EH (cell line): ENCODE measurements at places on chromosomes 7 and 10.
A peak's percentile ranks its signal among the peaks of the same experiment; 100 is the strongest.

DNA sequence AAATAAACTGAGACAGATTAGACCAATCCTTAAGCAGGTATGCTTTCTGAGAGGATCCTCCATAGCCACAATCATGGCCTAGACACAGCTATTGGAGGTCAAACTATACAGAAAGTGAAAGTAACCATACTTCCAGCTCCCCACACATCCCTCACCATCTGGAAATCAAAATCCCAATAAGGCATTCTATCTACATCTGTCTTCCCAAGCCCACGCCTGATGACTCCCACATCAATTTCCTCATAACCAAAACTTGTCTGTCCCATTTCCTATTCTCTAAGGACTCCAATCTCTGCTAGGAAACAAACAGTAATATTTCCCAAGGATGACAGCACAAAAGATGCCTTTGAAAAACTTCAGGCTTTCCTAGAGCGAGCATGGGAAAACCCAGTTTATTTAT lies 247.3 kb upstream of the HPS1 start:
- peak; percentile 3 for DNase-seq

- no peak for DNase-seq
Measured at GRCh38 chr7:112580717-112581435, 100.1 kb downstream of the LSMEM1 start.

- peak; percentile 75 for DNase-seq
Measured at GRCh38 chr7:517774-518629, 1.6 kb downstream of the PDGFA start.

GRCh38 chr7:76047305-76047810 lies 442 bp downstream of the STYXL1 start:
- DNase-seq = peak; percentile 26

DNA sequence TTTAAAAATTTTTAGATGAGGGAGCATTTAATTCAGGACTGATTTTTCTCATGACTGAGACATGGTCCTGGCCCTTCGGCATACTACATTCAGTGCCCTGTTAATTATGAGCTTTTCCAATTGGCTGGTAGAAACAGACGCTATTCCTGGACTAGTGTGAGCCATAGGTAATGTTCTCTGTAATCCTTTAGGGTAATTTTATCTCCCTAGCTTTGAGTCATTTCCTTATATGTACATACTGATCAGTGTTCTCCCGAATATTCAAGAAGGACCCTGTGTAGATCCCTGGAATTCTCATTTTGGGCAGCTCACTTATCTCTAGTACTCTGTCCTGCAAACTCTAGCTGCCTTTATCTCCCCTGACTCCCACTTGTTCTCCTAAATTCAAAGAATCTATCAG lies 92.6 kb upstream of the NPY start:
- no peak for DNase-seq

- DNase-seq = no peak
Measured at GRCh38 chr10:89413398-89413912, 913 bp upstream of the IFIT5 start.

DNA sequence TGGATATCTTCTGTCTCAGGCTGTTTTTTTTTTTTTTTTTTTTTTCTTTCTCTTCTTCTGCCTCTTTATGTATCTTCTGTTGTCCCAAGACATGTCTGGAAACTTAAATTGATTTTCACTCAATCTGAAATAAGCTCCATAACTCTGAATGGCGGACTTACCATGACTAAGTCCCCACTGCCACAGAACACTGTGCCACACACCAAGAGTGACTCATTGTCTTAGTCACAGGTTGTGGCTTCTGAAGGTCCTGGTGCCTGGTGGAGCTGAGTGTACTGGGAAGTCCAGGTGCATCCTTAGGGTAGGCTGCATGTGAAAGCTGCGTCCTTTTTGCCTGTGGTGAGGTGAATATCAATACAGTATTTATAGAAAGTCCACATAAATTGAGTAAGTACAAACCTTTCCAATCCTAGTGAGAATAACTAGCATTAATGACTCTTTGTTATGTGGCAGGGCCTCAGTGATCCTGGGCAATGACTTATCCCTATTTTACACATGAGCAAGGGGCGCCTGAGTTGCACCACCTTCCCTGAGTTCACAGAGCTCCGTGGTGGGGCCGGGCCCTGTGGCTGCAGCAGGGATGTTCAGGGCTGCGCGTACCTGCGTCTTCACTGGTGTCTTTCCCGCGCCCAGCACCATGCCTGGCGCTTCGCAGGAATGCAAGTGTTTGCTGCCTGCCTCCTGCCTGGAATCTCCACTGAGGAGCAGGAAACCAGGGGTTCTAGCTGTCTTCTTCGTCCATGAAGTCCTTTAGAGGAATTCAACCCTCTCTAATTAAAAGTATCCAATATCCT lies 4.3 kb downstream of the PFKP start:
- peak; percentile 80 for DNase-seq

- peak; percentile 54 for DNase-seq
Measured at GRCh38 chr10:104076743-104077160, 8.9 kb downstream of the COL17A1 start.

- peak; percentile 10 for DNase-seq
Measured at GRCh38 chr7:42692621-42693020, 219.2 kb downstream of the C7orf25 start.

DNA sequence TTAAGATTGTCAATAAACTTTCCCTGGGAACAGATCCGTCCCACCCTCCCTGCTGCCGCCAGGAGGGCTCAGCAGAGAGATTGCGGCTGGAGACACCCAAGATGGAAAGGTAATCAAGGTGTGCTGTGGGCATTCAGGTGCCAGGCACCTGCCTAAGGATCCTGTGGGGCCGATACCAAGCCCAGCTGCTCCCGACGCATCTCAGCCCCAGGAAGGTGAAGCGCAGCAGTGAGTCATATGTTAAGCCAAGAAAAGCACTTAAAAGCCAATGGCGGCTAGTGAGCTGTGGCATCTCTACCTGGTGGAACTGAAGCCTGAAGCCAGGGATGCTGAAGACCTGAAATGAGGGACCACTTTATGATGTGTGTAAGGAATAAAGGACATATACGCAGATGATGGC lies 6.1 kb downstream of the WDR86 start:
- DNase-seq = no peak

DNA sequence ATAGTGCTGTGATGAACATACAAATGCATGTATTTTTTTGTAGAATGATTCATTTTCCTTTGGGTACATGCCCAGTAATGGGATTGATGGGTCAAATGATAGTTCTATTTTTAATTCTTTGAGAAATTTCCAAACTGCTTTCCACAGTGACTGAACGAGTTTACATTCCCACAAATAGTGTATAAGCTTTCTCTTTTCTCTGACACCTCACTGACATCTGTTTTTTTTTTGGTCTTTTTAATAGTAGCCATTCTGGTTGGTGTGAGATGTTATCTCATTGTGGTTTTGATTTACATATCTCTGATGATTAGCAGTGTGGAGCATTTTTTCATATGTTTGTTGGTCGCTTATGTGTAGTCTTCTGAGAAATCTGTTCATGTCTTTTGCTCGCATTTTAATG lies 195.0 kb upstream of the AGK start:
- peak; percentile 60 for DNase-seq

DNA sequence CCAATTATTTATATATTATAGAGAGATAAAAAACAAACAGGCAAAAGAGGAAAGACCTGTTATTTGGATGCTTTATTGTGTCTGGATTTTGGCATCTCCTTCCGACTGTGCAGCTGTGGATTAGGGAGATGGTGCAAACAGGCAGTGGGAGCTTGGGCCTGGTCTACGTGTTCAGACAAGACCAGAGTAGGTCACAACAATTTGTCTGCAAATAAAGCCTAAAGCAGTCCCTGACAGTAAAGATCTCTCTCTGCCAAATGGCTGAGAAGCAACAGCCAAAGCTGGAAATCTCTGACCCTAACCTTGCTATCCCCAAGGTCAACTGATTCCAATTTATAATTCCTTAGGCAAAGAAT lies 82.0 kb downstream of the ABLIM1 start:
- no peak for DNase-seq

GRCh38 chr7:141320287-141320686 lies 230.9 kb upstream of the AGK start:
- DNase-seq = no peak

DNA sequence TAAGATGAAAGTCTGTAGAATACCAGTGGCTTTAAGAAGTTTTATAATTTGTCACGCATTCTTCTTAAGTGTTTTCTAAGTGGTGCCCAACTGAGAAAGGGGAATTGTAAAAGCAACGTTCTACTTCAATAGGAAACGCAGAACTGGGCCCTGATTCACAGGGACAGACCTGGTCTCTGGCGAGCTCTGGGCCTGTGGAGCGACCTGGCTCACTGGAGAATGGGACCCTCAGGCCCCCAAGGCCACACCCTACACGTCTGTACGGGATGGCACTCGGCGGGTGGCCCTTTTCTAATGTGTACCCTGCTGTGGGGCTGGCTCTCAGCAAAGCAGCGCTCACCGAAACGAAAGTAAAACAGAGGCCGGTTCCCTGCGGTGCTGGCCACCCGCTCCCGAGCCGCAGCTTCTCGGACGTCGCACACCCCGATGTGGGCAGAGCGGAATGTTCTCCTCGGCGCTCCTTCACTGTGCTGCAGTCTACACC lies 205.0 kb downstream of the DIP2C start:
- peak; percentile 53 for DNase-seq

DNA sequence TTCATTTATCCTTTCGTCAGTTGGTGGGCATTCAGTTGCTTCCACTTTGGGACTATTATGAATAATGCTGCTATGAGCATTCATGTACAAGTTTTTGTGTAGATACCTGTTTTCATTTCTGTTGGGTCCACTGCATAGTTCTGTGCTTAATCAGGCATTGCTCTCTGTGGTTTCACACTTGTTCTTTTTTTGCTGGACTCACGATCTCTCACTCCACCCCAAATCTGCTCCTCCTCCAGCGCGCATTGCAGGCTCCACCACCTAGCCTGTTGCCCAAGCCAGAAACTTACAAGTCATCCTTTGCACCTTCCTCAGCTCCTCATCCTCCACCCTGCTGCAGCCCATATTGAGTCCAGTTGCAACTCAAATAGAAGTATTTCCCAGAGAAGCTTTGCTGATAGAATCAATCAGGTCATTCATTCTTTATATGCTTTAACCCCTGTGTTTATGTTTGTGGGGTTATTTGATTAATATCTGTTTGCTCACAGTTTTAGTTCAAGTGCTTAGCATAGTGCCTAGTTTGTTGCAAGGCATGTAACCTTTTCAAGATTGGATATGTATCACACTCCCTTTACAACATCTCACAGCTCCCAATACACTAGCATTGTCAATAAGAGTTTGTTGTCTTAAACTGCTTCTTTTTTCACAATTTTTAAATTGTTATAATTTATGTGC lies 16.6 kb upstream of the AFAP1L2 start:
- no peak for DNase-seq

- DNase-seq = peak; percentile 64
Measured at GRCh38 chr7:134903073-134903790, 83.1 kb upstream of the AGBL3 start.

GRCh38 chr7:69130396-69130795 lies 467.9 kb upstream of the AUTS2 start:
- DNase-seq = no peak

GRCh38 chr10:116211682-116212081 lies 61.3 kb downstream of the GFRA1 start:
- DNase-seq = peak; percentile 91

DNA sequence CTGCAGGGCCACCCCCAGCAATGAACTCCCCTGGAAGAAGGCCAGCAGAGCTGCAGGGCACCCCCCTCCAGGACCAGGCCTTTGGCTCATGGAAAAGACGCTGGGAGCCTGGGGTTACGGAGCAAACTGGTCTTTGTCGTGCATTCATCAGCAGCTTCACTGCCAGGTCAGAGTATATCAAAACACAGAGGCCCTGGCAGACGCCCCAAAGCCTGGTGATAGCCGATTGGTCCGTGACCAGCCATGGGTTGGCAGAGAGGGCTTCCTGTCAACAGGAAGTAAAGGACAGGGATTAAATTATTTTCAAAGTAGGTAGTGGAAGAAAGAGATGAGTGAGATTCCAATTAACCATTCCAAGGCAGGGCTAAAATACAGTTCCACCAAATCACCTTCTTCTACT lies 9.0 kb downstream of the PRKAG2 start:
- no peak for DNase-seq

DNA sequence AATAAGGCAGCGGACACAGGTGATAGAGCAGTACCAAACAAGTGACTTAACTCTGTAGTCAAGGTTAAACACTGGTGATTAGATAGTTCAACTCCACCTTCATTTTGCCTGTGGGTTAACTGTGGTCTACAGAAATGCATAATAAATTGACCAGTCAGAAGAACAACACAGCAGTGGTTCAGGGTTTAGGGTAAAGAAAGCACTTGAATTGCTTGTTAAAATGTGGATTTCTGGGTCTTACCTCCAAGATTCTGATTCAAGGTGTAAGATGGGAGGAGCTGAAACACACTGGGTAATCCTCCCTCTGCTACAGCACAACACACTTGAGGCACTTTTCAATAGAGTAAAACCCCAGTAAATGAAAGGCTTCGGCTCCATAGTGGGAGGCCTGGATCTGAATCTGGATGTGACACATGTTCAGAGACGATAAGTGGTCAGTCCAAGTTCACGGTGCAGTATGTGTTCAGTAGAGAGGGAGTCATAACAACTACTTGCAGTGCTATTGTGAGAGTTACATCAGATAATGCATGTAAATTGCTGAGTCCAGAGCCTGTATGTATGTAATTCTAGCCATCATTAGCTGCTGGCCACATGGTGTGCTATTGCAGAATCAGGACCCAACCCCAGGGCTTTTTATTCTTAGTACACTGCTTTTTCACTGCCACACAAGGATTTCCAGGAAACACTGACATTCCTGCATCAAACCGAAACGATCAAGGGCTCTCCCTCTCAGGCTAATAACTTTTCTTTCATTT lies 141.7 kb downstream of the SORCS1 start:
- DNase-seq = no peak

- peak; percentile 36 for DNase-seq
Measured at GRCh38 chr10:112842832-112843360, 107.2 kb upstream of the TCF7L2 start.

GRCh38 chr10:54484186-54484585 lies 316.8 kb downstream of the PCDH15 start:
- DNase-seq = no peak

DNA sequence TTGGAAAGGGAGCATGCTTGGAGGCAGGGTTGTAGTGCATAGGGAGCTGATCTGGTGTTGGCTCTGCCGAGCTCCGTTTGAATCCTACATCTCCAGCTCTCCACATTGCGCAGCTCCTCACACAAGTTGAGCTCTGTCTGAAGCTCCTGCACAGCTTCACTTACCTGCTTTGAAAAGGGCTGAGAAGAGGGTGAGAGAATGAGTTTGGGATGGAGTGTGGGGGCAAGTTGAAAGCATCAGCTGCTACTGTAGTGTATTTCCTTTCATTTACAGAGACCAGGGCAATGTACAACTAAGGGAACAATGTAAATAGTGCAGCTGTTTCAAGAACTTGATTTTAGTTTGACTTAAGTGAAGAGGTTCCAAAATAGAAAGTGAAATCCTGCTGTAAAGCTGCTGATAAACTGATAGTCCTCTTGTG lies 88.5 kb downstream of the VTI1A start:
- no peak for DNase-seq

GRCh38 chr7:140485500-140486265 lies 6.4 kb upstream of the MKRN1 start:
- no peak for DNase-seq

GRCh38 chr10:110534571-110534970 lies 32.9 kb upstream of the SMC3 start:
- DNase-seq = no peak
